A549 treated with ZK216348 at 1 μM for 4 hours (cell line): ENCODE measurements at places on chromosomes 6 and 20. TPM values are rescaled to one million over a fixed set of nuclear protein-coding genes. Genes with fewer than 3 reads are reported as not detected.

Gene TRIM31
- 1.1 to 1.3 TPM (median 1.1 TPM) in 5 replicates for total RNA-seq

Gene SLC12A5
- total RNA-seq = 12.2 to 17.7 TPM (median 14.1 TPM) in 5 replicates

Gene PDYN
- total RNA-seq = not detected in 5 replicates

Gene MUCL3
- 0.08 to 0.17 TPM (median 0.10 TPM) in 5 replicates for total RNA-seq

Gene MRPS18A
- total RNA-seq = 39.9 to 53.9 TPM (median 46.3 TPM) in 5 replicates

Gene RPN2
- total RNA-seq = 258 to 274 TPM (median 261 TPM) in 5 replicates

Gene WFDC10B
- not detected in 5 replicates for total RNA-seq

Gene PM20D2
- 7.4 to 15.8 TPM (median 13.9 TPM) in 5 replicates for total RNA-seq

Gene FOXQ1
- 4.6 to 7.1 TPM (median 5.0 TPM) in 5 replicates for total RNA-seq

Gene SAPCD1
- 3.7 to 5.9 TPM (median 4.9 TPM) in 5 replicates for total RNA-seq

Gene RAD21L1
- not detected in 5 replicates for total RNA-seq

Gene CTAGE9
- not detected in 5 replicates for total RNA-seq

Gene COL21A1
- 0.38 to 0.84 TPM (median 0.56 TPM) in 5 replicates for total RNA-seq

Gene CCM2L
- total RNA-seq = 0.28 to 0.88 TPM (median 0.41 TPM) in 5 replicates

Gene KHDC1L
- total RNA-seq = 0.32 to 0.36 TPM in 2 of 5 replicates, not detected in the others

Gene C4A
- 0.94 to 1.5 TPM (median 1.5 TPM) in 5 replicates for total RNA-seq

Gene FAM184A
- not detected in 5 replicates for total RNA-seq

Gene SYNDIG1
- total RNA-seq = 0.91 to 2.6 TPM (median 1.9 TPM) in 5 replicates

Gene MYB
- total RNA-seq = 0.52 to 1.1 TPM (median 0.77 TPM) in 5 replicates

Gene PLN
- total RNA-seq = not detected in 5 replicates

Gene GPANK1
- total RNA-seq = 9.6 to 16.8 TPM (median 12.8 TPM) in 5 replicates

Gene CEP43
- total RNA-seq = 8.6 to 13.1 TPM (median 9.8 TPM) in 5 replicates

Gene HSPA1L
- total RNA-seq = 1.4 to 2.2 TPM (median 1.9 TPM) in 5 replicates

Gene ZNF184
- total RNA-seq = 2.6 to 3.7 TPM (median 2.7 TPM) in 5 replicates

Gene DYNLT1
- total RNA-seq = 97.2 to 155 TPM (median 104 TPM) in 5 replicates

Gene PPP1R14C
- total RNA-seq = 1.1 to 1.7 TPM (median 1.5 TPM) in 5 replicates

Gene CPXM1
- total RNA-seq = not detected in 5 replicates

Gene SLC35F1
- not detected in 5 replicates for total RNA-seq

Gene CALHM4
- total RNA-seq = not detected in 5 replicates

Gene RHAG
- total RNA-seq = 0.11 TPM in 1 of 5 replicates, not detected in the others

Gene CENPW
- 36.2 to 41.1 TPM (median 40.5 TPM) in 5 replicates for total RNA-seq

Gene BMP2
- total RNA-seq = 0.19 to 0.64 TPM (median 0.44 TPM) in 5 replicates

Gene ANKRD66
- not detected in 5 replicates for total RNA-seq

Gene EFCAB8
- total RNA-seq = not detected in 5 replicates

Gene EYS
- 0.26 TPM in 1 of 5 replicates, not detected in the others for total RNA-seq

Gene TMEM217
- total RNA-seq = 0.19 to 1.5 TPM (median 0.76 TPM) in 5 replicates

Gene ZBTB46
- 0.42 to 1.1 TPM (median 0.88 TPM) in 5 replicates for total RNA-seq

Gene SEMG1
- total RNA-seq = not detected in 5 replicates

Gene GHRH
- total RNA-seq = not detected in 5 replicates

Gene CLVS2
- total RNA-seq = 0.02 to 0.23 TPM (median 0.13 TPM) in 5 replicates

Gene FNDC11
- total RNA-seq = 0.09 to 0.42 TPM (median 0.22 TPM) in 4 of 5 replicates, not detected in the other

Gene SRPK1
- total RNA-seq = 26.6 to 43.0 TPM (median 33.4 TPM) in 5 replicates

Gene RAET1G
- 7.7 to 10.6 TPM (median 9.8 TPM) in 5 replicates for total RNA-seq

Gene PRRT1
- total RNA-seq = 0.47 to 0.95 TPM (median 0.68 TPM) in 5 replicates

Gene SPACA1
- not detected in 5 replicates for total RNA-seq

Gene VSX1
- 0.89 to 1.2 TPM (median 1.0 TPM) in 5 replicates for total RNA-seq

Gene SIRPB2
- 0.05 TPM in 1 of 5 replicates, not detected in the others for total RNA-seq

Gene LAMA2
- total RNA-seq = 0.26 to 1.4 TPM (median 0.62 TPM) in 5 replicates

Gene EEF1A2
- 112 to 179 TPM (median 154 TPM) in 5 replicates for total RNA-seq

Gene OTOR
- not detected in 5 replicates for total RNA-seq

Gene MMUT
- total RNA-seq = 4.6 to 6.5 TPM (median 6.0 TPM) in 5 replicates

Gene WFDC2
- not detected in 5 replicates for total RNA-seq

Gene FILIP1
- total RNA-seq = 0.17 to 0.52 TPM (median 0.31 TPM) in 5 replicates

Gene FUT9
- total RNA-seq = not detected in 5 replicates
